ENCODE measurements at places on chromosomes 3 and 15. TPM values are rescaled to one million over a fixed set of nuclear protein-coding genes. Genes with fewer than 3 reads are reported as not detected.

GRCh38 chr15:89808160-89808870, 6.3 kb downstream of the ANPEP start:
- DNase-seq: no peak

GRCh38 chr3:18389108-18389733, 35.9 kb downstream of the SATB1 start:
- DNase-seq: no peak

AGBL1 gene
- 0.91 TPM for total RNA-seq

FRMD5 gene
- 8.1 TPM for total RNA-seq

CCNB2 gene
- total RNA-seq: 8.3 TPM
